ENCODE measurements at places on chromosomes 16 and 17.

GRCh38 chr17:32259586-32259985 lies 6.0 kb upstream of the RHBDL3 start:
- DNase-seq, result no peak

DNA sequence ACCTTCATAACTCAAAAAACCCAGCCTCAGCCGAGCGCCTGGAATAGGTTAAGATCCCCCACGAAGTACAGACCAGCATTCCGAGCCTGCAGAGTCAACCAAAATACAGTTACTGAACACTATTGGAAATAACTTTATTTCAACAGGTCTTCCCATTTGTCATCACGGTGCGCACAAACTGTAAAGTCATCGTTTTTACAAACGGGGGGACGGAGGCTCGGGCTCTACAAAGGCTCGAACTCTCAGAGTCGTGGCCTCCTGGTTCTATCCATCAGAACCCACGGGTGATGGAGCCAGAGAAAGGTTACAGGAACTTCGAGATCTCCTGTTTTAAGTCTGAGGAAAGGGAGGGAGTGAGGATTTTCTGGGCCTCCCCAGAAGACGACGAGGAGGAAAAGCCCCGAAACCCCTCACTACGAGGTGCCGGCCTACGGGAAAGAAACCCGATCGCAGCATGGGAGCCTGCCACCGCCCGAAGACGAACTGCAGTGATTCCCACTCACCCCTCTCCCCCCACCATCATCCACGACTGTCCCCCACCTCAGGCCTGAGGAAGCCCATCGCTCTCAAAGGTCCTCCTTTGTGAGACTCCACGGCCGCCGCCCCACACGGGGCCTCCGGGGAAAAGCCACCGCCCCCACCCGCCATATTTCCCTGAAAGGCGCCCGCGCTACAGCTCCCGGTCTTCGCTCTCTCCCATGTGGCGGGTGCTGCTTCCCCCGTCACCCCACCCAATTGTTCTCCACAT lies 917 bp downstream of the YWHAE start:
- DNase-seq, result no peak

DNA sequence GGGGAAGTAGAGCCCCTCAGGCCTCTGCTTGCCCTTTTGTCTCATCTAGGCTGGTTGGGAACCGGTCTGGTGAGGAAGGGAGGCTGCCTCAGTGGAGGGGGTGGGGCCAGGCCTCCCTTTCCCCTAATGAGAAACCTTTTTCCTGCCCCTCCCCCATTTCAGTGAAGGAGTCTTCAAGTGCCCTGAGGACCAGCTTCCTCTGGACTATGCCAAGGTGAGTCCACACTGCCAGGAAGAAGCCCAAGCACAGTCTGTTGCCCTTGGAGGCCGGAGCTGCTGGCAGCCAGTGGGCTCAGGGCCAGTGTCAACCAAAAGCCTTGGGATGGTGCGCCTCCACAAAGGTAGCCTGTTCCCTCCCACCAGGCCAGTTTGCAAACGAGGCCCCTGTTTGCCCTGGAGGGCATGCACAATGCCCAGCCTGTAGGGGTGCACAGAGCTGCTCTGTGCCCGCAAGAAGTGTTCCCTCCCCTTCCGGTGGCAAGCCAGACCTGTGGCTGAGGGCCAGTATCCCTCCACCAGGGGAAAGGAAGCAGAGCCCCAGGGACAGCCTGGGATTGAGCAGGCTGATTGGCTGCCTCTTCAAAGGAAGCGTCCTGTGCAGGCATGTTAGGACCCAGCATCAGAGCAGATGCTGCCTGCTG lies 3.4 kb downstream of the TRAF4 start:
- DNase-seq, result peak; percentile 77

GRCh38 chr17:74157366-74157765 lies 46.1 kb upstream of the RPL38 start:
- no peak for DNase-seq

DNA sequence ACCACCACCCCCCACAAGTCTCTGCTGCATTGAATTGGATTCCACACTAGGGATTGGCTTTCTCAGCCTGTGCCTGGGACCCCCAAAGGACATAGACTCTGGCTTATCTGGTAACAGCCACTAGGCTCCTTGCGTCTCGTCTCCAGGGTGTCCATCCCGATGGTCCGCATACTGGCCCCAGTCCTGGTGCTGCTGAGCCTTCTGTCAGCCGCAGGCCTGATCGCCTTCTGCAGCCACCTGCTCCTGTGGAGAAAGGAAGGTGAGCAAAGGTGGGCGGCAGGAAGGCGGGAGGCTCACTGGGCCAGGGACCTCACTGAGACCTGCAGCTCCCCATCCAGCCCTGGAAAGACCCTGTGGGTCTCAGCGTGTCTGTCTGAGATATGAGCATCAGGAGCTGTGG lies 8.1 kb downstream of the CD300LG start:
- no peak for DNase-seq

DNA sequence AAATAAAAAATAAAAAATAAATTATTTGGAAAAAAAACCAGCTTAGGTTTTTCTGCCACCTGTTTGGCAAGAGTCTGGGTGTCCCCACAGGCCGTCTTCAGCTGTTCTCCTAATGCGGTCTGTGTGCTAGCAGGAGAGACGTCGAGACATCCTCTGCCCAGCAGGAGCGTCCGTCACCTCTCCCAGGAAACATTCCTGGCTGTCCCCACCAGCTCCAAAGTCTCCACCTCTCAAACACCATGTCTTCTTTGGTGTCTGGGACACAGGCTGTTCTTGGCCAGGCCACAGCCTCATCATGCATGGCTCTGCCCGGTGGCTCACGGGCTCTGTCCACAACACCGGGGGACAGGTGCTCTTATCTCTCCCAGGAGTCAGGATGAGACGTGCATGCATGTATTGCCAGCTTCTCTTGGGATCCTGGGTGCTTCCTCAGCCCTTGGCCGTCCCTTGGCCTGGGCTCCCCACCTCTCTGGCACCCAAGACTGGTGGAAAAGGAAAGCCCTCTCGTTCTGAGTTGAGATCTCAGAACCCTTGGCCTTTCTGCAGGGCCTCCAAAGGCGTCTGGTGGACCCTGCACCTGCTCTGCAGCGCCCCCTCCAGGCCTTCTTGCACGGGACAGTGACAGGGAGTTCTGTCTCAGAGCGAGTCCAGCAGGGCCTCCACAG lies 84.9 kb upstream of the CBX4 start:
- DNase-seq, result no peak

DNA sequence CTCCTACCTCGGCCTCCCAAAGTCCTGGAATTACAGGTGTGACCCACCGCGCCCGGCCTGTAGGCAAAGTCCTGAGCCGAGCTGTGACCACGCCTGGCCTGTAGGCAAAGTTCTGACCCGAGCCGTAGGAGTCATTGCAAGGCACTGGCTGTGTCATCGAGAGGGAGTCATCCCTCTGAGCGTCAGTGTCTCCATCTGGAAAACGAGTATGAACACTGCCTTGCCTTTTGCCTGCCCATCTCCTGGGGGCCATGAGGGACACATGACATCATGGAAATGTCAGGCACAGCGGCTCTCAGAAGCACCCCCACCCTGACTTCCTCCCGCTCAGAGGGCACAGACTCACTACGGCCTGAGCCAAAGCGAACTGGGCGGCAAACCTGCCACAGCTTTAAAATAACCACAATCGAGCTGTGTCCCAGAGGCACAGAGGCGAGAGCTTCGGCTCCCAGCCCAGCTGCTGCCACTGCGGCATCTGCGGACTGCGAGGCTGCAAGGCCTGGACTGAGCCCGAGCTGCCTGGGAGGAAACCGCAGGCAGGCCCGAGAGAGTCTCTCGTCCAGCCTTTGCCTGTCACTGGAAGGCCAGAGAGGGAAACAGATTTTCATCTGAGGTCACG lies 50.8 kb downstream of the RPH3AL start:
- no peak for DNase-seq

DNA sequence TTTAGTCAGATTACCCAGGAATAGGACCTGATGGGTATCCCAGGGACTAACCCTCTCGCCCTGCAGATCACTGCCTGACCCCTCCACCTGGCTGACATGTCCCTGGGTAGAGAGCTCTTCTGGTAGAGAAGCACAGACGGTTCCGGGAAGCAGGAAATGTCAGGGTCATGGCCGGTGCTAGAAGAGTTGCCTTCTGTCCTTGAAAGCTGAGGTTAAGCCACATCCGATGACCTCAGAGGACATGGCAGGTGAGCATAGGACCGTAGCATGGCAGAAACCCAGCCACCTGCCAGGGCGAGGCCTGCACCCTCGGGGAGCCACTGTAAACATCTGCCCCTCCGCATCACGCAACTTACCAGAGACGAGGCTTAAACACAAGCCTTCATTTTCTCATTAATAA lies 483.7 kb downstream of the SOX9 start:
- DNase-seq, result no peak

DNA sequence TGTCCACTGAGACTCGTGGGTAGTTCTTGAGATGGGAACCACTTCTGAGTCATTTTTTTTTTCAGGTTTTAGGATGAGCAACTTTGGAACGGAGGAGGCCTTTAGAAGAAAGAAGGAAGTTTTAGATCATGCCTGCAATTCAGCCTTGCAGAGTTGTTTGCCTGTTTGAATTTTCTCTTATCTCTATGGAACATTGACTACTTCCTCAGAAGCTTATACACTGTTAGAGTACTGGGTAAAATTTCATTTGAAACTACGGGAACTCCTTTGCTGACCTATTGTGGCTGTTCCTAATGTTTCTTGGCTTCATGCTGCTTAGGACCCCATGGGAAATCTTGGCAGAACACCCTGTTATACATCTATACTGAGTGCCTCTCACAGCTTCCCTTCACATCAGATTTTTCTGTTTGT lies 70.8 kb downstream of the MAP2K6 start:
- DNase-seq, result no peak

GRCh38 chr16:85664580-85665372 lies 24.0 kb downstream of the GINS2 start:
- DNase-seq, result no peak

DNA sequence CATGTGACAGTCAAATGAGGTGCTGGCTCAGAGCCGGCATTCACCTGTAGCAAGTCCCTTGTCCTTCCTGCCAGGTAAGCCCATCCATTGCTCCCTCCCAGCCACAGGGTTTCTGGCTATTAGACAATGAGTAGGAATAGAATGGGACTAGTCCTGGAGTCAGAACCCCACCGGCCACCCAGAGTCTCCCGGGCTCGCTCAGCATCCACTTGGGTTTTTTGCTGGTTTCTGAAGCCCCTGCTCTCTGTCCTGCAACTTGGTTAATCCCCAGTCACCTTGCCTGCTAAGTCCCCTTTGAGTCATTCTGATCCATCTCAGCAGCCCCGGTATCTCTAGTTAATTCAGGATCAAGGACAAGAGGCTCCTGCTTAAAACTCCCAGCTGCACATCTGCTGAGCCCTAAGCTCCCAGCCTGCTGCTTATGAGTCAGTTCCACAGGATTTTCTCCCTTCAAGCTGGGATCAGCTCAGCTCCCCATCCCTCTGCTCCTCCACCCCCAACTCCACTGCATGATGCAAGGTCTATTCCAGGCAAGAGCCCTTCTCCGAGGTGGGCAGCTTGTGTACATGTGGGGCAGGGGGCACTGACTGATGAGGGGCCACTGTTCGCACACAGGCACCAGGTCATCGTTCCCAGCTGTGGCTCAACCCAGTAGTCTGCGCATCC lies 19.9 kb upstream of the MRPS23 start:
- peak; percentile 58 for DNase-seq

GRCh38 chr17:83053739-83054451 lies 25.5 kb upstream of the METRNL start:
- DNase-seq, result no peak

DNA sequence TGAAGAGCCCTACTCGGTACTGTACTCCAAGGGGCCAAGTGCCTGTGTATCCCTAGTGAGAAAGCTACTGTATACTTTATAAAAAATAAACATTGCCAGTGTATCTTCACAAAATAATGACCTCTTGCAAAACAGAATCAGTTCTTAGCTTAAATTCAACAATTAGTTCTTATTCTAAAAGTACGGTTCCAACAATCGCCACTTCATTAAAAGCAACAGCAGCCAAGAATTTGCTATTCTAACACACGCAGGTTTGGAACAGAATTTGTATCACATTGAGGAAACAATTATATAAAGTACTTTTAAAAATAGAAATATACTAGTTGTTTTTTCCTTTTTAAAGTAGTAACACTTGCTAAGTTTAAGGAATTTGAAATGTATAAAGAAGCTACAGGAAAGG lies 48.5 kb downstream of the CEP95 start:
- no peak for DNase-seq

DNA sequence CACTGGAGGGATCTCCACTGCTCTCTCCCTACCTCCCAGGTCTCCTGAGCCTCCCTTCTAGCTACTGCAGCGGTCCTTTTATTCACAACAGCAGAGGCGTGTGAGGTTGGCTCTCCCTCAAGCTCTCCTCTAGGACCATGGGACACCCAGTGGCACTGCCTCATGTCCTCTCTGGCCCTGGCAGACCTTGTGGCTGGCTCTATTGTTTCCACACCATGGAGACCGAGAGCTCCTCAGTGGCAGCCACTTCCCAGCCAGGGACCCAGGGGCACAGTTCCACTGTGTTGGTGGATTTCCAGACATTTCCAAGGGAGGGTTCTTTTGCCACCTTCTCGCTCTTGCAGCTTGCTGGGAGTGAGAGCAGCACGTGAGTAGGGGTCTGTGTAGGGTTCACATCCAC lies 204.9 kb downstream of the AXIN2 start:
- no peak for DNase-seq

GRCh38 chr17:81543339-81543675 lies 8.8 kb downstream of the FAAP100 start:
- no peak for DNase-seq

DNA sequence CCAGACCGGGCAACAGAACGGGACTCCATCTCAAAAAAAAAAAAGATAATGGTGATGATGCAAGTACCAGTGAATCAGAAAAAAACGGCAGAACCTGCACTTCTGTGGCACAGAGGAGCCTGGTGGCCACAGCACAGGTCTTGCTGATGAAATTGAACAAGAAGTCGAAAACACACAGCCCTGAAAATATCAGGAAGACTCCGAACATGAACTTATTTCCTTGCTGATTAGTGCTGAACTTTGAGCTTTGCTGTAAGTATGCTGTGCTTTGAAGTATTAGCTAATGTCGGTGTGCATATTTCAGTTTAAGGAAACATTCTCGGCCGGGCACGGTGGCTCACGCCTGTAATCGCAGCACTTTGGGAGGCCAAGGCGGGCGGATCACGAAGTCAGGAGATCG lies 10.9 kb upstream of the MYO15B start:
- no peak for DNase-seq

DNA sequence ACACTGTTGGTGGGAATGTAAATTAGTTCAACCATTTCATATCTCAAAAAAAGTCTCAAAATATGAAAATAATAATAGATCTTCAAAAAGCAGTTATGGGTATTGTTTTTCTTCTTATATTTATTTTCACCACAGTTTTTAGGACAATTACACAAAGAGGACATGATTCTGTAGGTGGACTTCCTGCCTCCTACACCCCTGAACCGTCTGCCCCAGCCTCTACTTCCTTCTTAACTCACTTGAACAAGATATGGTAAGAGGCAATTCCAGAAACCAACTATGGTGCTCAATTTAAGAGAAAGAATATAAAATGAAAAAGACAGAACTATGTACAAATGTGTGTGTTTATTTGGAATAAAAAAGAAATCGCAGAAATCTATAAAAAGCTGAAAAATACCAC lies 74.1 kb upstream of the MON1B start:
- DNase-seq, result no peak
